ENCODE measurements at places on chromosomes 2 and 18.
A peak's percentile ranks its signal among the peaks of the same experiment; 100 is the strongest.

DNA sequence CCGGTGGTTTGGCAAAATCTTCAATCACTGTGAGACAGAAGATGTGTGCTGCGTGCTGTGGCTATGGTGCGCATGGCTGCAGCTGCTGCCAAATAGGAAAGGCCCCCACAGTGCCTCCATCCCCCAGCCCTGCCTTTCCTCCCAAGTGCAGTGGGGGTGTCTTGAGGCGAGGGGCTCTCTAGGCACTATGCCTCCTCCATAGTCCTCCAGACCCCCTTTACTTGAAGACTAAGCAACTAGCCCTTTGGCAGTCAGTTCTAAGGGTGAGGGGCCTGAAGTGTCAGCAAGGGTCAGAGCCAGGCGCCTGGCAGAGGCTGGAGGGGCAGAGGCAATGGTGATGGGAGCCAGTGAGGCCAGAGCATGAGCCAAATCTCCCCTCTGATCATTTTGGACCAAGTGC lies 13.6 kb upstream of the TMEM185B start:
- DNase-seq: no peak

- no peak for DNase-seq
These were observed 152.8 kb downstream of the BCL11A start for GRCh38 chr2:60400462-60401246.

DNA sequence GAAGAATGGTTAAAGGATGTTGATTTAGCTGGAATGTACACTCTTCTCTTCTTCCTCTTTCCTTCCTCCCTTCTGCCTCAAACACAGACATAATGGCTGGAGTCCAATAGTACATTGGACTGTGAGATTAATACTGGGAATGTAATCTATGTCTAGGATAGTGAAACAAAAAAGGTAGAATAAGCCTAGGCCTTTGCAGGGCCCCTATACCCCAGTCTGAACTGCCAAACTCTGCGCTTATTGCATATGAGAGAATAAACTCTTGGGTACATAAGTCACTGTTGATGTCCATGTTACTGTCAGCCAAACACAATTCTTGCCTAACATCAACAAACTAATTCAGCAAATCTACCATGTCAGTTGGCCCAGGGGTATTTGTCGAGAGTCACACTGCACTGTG lies 29.7 kb upstream of the CCDC150 start:
- DNase-seq: no peak

DNA sequence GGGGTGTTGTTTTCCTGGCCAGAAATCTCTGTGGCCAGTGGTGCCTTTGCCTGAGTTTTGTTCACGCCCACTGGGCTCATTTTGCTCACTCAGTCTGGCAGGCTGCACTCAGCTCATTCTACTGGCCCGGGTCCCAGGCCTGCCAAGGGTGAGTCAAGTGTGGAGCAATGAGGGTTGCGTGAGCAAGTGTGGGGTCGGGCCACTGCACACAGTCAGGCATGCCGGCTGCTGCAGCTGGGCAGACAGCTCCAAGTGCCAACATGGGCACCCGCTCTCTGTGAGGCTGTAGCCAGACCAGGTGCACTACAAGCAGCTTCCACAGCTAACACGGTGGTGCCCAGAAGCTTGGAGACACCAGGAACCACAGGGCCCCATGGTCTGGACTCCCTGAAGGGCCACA lies 801.1 kb upstream of the RAB6C start:
- peak; percentile 59 for DNase-seq

GRCh38 chr18:49846361-49846662 lies 33.0 kb upstream of the ACAA2 start:
- peak; percentile 87 for DNase-seq

Measured in GM23248 (cell line).